ENCODE measurements at places on chromosomes 5 and 9.

- DNase-seq, result no peak
These were observed 2.0 kb downstream of the LOX start for GRCh38 chr5:122076050-122076461.

- DNase-seq, result no peak
These were observed 801.4 kb downstream of the BRINP1 start for GRCh38 chr9:118567861-118568260.

- no peak for DNase-seq
These were observed 30.7 kb downstream of the GRIN3A start for GRCh38 chr9:101707721-101708120.

DNA sequence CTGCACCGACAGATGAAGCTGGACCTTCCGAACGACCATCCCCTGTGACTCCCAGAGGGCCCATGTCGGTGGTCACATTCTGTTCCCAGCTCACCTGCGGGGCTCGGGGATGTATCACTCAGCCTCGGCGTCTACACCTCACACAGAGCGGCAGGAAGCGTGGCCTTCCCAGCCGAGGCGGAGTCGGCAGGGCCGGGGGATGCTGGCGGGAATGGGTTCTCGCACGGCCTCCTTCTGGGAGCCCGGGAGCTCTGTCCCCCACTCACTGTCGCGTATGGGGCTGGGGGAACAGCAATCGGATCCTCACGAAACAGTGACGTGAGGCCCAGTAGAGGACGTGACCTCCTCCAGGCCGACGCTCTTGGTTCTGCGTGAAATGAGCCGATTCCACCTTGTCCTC, 20.4 kb downstream of the NACC2 start:
- DNase-seq, result no peak

DNA sequence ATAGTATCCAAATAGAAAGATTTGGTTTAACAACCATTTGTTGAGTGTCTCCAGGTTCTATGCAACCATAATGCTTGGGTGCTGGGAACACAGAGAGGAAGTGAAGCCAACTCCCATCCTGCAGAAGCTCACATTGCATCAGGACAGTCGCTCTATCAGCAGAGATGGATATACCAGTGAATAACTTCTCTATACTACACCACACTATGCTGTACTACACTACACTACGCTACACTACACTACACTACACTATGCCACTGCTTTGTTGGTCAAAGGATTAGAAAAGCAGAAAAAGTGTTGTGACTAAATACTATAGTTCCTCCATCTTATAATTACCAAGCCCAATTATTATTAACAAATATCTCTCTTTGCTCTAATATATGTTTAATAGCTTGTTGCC, 89.2 kb upstream of the PRRC1 start:
- DNase-seq, result no peak

GRCh38 chr5:34867660-34868059, 28.7 kb downstream of the TTC23L start:
- no peak for DNase-seq

Measured in activated CD8-positive, alpha-beta memory T cell treated with anti-CD3 and anti-CD28 coated beads for 48 hours (primary cell).